ENCODE measurements at places on chromosomes 2 and 18. TPM values are rescaled to one million over a fixed set of nuclear protein-coding genes. Genes with fewer than 3 reads are reported as not detected.
A peak's percentile ranks its signal among the peaks of the same experiment; 100 is the strongest.

GRCh38 chr18:7224198-7224597, 6.7 kb upstream of the LRRC30 start:
- no peak for DNase-seq

DNA sequence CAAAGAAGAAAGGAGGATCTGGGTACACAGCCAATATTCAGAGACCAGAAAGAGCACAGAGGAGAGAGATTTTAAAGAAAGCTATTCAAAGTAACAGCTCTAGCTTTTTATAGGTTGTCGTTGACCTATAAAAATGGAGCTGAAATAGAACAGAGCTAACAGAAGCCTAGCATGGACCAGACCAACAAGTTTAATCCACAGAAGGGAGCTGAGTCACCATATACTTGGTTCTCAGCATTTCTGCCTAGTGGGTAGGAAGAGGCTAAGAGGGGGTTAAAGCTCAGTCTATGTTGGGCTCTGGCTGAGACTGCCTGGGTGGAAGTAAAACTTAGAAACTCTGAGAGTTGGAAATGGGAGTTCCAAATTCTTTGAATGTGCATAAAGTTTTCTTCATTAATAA, 678.0 kb upstream of the CDH2 start:
- DNase-seq, result peak; percentile 4

GRCh38 chr2:52036024-52036423, 1004.1 kb upstream of the NRXN1 start:
- DNase-seq, result no peak

DNA sequence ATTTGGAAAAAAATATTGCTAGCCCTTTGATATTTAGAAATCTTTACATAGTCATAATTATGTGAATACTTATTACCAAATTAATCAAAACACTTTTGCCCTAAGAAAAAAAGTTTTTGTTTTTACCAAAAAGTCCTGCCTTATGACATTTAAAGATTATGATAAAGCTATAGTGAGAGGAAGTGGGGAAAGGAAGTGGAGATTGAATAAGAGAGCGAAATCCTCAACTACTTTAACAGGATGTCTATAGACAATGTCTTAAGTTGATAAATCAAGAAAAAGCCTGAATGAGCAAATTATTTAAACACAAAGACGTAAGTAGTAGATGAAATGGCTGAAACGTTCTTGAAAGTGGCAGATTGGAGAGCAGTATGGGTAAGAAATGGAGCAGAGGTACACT, 20.9 kb upstream of the VPS54 start:
- DNase-seq, result no peak

GRCh38 chr18:8957731-8958130, 144.8 kb upstream of the NDUFV2 start:
- no peak for DNase-seq

EMILIN1 gene
- 88.4 TPM for total RNA-seq
